NCI-H1436 (cell line): ENCODE measurements at places on chromosomes 3 and 15.

- DNase-seq = peak; percentile 49
Measured at GRCh38 chr3:185308126-185308754, 54.4 kb upstream of the EHHADH start.

DNA sequence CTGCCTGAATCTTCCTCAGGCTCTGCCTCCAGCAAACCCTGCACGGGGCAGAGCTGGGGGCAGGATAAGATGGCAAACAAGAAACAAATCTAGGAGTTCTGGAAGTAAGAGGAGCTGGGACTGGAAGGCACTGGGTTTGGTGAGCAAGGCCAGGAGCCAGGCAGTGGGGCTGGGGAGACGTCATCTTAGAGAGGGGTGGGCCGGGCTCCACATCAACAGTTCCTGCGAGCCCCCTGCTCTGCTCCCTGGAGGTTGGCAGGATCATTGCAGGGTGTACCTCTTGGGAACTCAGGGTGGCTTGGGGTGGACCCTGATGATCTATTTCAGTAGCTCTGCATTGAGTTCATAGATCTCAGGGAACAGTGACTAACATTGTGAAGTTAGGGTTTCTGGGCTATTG is 87.3 kb upstream of the PRR23E start:
- DNase-seq = no peak

DNA sequence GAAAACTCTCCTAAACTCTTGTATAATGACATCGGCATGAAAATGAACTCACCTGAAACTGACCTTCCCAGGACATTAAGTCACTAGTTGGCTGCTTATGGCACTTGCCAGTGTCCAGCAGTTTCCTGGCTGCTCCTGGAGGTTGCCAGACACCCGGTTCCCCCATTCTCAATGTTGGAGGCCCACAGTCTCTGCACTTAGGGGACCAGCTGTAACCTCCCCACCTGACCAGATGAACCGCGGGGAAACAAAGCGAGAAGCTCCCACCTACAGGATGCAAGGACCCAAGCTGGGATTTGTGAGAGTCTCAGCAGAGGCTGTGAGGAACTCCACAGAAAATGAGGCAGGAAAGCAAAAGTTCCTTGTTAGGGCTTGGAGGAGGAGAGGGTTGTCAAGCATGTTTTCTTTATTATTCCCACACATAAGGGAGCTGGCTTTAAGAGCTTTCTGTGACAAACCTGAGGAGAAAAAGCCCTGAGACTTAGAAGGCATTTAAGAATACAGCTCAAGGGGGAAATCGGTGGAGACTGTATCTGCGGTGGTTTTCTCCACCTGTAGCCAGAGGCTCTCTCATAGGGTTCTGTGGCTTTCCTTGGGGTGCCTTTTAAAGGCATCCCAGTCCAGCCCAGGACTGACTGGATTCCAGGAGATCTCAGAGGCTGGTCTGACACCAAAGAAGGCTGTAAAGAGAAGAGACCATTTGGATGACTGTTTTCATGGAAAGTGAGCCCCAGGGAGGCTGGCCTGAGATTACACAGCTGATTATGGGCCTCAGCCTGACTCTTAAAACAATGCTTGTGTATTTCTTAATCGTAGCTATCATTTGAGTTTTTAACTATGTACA is 4.6 kb downstream of the TPM1 start:
- DNase-seq = no peak

- DNase-seq = no peak
Measured at GRCh38 chr3:49729966-49730609, 6.3 kb upstream of the GMPPB start.

GRCh38 chr3:60920519-60920918 is 330.7 kb downstream of the FHIT start:
- DNase-seq = no peak

DNA sequence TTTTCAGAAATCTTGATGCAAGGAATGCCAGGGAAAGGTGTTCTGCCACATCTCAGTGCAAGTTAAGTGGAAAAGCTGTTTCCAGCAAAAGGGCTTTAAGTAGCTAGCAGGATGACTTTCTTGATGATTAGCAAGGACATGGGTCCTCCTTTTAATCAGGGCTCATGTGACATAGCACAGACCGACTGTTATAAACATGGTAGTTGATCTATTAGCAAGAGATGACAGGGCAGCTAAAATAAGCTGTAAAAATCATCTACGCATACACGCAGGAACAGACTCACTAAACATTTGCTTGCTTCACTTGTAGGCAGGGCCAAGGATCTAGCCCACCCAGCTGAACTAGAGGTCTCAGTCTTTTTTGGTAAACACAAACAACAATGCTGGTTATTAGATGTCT is 69.0 kb downstream of the GOLIM4 start:
- DNase-seq = no peak
